ENCODE measurements at places on chromosomes 4 and X. TPM values are rescaled to one million over a fixed set of nuclear protein-coding genes. Genes with fewer than 3 reads are reported as not detected.

DNA sequence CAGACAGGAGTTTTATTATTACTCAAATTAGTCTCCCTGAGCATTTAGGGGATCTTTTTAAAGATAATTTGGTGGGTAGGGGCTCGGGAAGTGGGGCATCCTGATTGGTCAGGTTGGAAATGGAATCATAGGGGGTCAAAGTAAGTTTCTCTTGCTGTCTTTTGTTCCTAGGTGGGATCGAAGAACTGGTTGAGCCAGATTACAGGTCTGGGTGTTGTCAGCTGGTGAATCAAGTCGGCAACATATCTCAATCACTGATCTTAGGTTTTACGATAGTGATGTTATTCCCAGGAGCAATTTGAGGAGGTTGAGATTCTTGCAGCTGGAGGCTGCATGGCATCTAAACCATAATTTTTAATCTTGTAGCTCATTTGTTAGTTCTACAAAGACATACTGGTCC lies 629.5 kb upstream of the AMOT start:
- peaks cover 15% of the 10 kb centered on the region for H3K4me1 ChIP-seq
- H3K36me3 ChIP-seq: no peaks in the 10 kb centered on the region
- no peak overlapping the region for H3K27ac ChIP-seq
- no peaks in the 10 kb centered on the region for H3K27me3 ChIP-seq

The ANAPC10 gene
- 20.2 TPM for total RNA-seq

- DNase-seq: no peak
- H3K36me3 ChIP-seq: no peaks in the 10 kb centered on the region
- H3K4me1 ChIP-seq: no peaks in the 10 kb centered on the region
- H3K27ac ChIP-seq: no peak overlapping the region
Observed at GRCh38 chr4:26779674-26780073, 81.0 kb upstream of the STIM2 start.

DNA sequence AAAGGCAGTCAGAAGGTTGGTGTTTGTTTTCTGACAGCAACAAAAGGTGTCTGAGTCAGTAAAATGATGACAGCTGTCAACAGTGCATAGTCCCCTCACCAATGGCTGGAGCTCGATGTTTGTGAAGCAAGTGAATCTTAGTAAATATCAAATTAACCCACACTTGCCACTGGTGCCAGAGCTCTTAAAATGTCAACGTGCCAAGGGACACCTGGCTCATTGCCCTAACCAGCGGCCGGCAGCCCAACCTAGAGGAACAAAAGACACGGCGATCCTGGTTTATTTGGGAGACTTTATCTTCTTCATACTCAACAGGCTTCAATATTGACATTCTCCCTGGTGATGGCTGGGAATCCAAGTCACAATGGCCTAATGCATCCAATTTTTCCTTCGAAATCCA lies 143.4 kb downstream of the CPEB2 start:
- H3K27me3 ChIP-seq: no peaks in the 10 kb centered on the region
- no peak for DNase-seq
- H3K4me3 ChIP-seq: no peak overlapping the region
- H3K36me3 ChIP-seq: no peaks in the 10 kb centered on the region

- DNase-seq: no peak
- H3K36me3 ChIP-seq: no peaks in the 10 kb centered on the region
- H3K27me3 ChIP-seq: peaks cover 24% of the 10 kb centered on the region
- no peak overlapping the region for H3K27ac ChIP-seq
- no peaks in the 10 kb centered on the region for H3K4me1 ChIP-seq
- no peak overlapping the region for H3K4me3 ChIP-seq
Observed at GRCh38 chrX:3549411-3549911, 164.0 kb downstream of the PRKX start.

The HERC5 gene
- 3.6 TPM for total RNA-seq

- H3K27me3 ChIP-seq: no peaks in the 10 kb centered on the region
- DNase-seq: no peak
- no peak overlapping the region for H3K27ac ChIP-seq
- no peaks in the 10 kb centered on the region for H3K4me1 ChIP-seq
- no peaks in the 10 kb centered on the region for H3K36me3 ChIP-seq
- H3K4me3 ChIP-seq: no peak overlapping the region
Observed at GRCh38 chr4:140335076-140335475, 38.4 kb upstream of the SCOC start.

- H3K4me3 ChIP-seq: no peak overlapping the region
- DNase-seq: no peak
- no peaks in the 10 kb centered on the region for H3K4me1 ChIP-seq
- H3K27me3 ChIP-seq: no peaks in the 10 kb centered on the region
- no peak overlapping the region for H3K27ac ChIP-seq
- no peaks in the 10 kb centered on the region for H3K36me3 ChIP-seq
Observed at GRCh38 chrX:40207626-40208025, 109.9 kb upstream of the BCOR start.

The UGT2B17 gene
- total RNA-seq: not detected

The PROM1 gene
- not detected for total RNA-seq

The UVSSA gene
- 24.3 TPM for total RNA-seq

DNA sequence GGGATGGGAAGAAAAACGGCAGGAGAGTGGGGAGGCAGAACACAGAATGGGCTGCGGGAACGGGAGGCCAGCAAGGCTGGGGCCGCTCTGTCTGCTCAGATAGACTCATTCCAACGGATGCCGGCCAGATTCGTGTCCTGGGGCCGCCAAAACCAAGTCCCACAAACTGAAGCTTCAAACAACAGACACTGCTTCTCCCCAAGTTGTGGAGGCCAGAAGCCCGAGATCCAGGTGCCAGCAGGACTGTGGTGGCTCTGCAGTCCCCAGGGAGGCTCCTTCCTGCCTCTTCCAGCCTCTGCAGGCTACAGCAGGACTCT lies 100.6 kb downstream of the ADRA2C start:
- H3K36me3 ChIP-seq: no peaks in the 10 kb centered on the region
- no peak overlapping the region for H3K27ac ChIP-seq
- no peak overlapping the region for H3K4me3 ChIP-seq
- H3K4me1 ChIP-seq: no peaks in the 10 kb centered on the region
- no peak for DNase-seq

The GALNT7 gene
- 57.2 TPM for total RNA-seq

DNA sequence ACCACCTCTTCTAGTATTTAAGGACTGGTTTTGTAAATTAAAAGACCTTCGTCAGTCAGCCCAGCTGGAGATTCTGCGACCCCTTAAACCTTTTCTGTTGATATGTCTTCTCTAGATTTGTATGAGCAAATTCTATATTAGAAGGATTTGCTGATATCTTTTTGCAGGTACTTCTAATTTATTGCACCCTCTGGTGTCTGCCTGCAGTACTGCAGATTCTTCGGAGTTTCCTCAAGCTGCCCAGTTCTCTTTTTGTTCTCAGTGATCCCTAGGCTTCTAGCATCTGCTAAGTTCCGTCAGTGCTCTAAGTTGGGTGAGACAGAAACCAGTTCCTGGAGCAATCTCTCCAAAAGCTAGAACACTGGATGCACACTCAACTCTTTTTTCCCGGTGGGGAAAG lies 545.2 kb downstream of the C4orf33 start:
- no peak overlapping the region for H3K27ac ChIP-seq
- H3K4me3 ChIP-seq: no peak overlapping the region
- no peaks in the 10 kb centered on the region for H3K36me3 ChIP-seq
- H3K4me1 ChIP-seq: no peaks in the 10 kb centered on the region
- H3K27me3 ChIP-seq: no peaks in the 10 kb centered on the region

GRCh38 chr4:3263053-3263875 lies 14.3 kb downstream of the MSANTD1 start:
- H3K36me3 ChIP-seq: no peaks in the 10 kb centered on the region
- H3K27ac ChIP-seq: no peak overlapping the region
- no peak for DNase-seq
- H3K4me1 ChIP-seq: peaks cover 13% of the 10 kb centered on the region

DNA sequence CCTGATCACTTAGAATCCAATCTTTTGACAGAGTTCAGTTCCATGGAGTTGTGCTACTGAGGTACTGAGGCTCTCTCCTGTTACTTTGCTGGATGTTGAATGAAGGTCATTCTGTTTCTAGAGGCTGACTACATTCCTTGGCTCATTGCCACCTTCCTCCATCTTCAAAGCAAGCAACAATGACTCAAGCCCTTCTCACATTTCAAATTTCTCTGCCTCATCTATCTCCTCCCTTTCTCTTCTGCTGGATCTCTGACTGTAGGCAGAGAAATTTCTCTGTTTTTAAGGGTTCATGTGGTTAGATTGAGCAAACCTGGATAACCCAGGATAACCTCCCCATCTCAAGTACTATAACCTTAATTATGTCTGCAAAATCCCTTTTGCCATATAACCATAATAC lies 775.4 kb downstream of the STPG2 start:
- no peak overlapping the region for H3K27ac ChIP-seq
- DNase-seq: peak; percentile 26
- H3K27me3 ChIP-seq: no peaks in the 10 kb centered on the region
- H3K4me1 ChIP-seq: no peaks in the 10 kb centered on the region
- no peak overlapping the region for H3K4me3 ChIP-seq
- no peaks in the 10 kb centered on the region for H3K36me3 ChIP-seq

GRCh38 chrX:149540131-149540620 lies 636 bp upstream of the EOLA1 start:
- peak; percentile 84 for DNase-seq
- peak overlapping the region; percentile 81 for H3K4me3 ChIP-seq
- peaks cover 8% of the 10 kb centered on the region for H3K4me1 ChIP-seq
- peak overlapping the region; percentile 72 for H3K27ac ChIP-seq
- no peaks in the 10 kb centered on the region for H3K27me3 ChIP-seq

GRCh38 chr4:87971866-87972265 lies 3.6 kb upstream of the SPP1 start:
- H3K27ac ChIP-seq: peak overlapping the region; percentile 91
- H3K4me1 ChIP-seq: peaks cover 30% of the 10 kb centered on the region
- DNase-seq: no peak
- H3K27me3 ChIP-seq: no peaks in the 10 kb centered on the region
- no peaks in the 10 kb centered on the region for H3K36me3 ChIP-seq

- H3K4me3 ChIP-seq: no peak overlapping the region
- H3K27ac ChIP-seq: peak overlapping the region; percentile 46
- H3K27me3 ChIP-seq: no peaks in the 10 kb centered on the region
- 0 out of 2 replicates have a peak, but pooled peaks cover 9% of the 10 kb centered on the region for H3K4me1 ChIP-seq
- peak; percentile 42 for DNase-seq
Observed at GRCh38 chr4:40046311-40046980, 10.2 kb upstream of the N4BP2 start.

- peaks cover 29% of the 10 kb centered on the region for H3K4me1 ChIP-seq
- peak overlapping the region; percentile 92 for H3K27ac ChIP-seq
- H3K4me3 ChIP-seq: no peak overlapping the region
- H3K27me3 ChIP-seq: no peaks in the 10 kb centered on the region
Observed at GRCh38 chrX:29662101-29662500, 553.3 kb upstream of the MAGEB2 start.
